ENCODE measurements at places on chromosomes 3 and 15.

GRCh38 chr3:129449279-129450115 lies 9.5 kb downstream of the IFT122 start:
- DNase-seq: no peak

- no peak for DNase-seq
Measured at GRCh38 chr3:139655909-139656595, 21.7 kb downstream of the NMNAT3 start.

DNA sequence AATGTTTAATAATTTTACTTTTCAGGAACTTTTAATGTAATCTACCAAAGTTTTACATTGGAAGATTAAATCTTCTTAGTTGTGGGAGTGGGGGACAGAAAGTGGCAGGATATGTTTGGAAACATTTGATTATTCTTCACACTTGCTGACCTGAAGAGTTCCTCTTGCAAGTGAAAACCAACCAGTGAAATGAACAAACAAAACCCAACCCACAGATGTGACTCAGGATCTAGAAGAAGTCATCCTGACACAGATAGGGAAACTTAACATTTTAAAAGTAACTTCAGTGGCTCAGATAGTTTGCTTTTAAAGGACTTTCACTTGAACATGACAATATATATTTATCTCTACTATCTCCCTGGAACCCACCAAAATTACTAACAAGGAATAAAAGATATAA lies 55.4 kb downstream of the ASTE1 start:
- DNase-seq: no peak

DNA sequence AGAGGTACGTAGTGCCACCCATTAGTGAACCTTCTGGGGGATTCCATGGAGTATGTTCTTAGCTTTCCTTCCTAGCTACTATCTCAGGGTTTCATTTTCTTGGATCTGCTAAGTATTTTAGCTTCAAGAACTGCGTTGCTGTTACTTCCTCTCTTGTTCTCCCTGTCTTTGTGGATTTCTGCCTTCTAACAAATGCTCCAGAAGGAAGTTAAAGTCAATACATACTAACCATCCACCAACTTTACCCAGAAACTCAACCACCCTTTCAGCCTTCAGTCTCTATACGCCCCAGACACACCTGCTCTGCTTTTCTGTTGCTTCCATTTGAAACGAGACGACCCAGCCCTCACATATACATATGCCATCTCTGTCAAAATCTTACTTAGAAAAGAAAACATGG lies 2.4 kb upstream of the KLF13 start:
- DNase-seq: no peak

DNA sequence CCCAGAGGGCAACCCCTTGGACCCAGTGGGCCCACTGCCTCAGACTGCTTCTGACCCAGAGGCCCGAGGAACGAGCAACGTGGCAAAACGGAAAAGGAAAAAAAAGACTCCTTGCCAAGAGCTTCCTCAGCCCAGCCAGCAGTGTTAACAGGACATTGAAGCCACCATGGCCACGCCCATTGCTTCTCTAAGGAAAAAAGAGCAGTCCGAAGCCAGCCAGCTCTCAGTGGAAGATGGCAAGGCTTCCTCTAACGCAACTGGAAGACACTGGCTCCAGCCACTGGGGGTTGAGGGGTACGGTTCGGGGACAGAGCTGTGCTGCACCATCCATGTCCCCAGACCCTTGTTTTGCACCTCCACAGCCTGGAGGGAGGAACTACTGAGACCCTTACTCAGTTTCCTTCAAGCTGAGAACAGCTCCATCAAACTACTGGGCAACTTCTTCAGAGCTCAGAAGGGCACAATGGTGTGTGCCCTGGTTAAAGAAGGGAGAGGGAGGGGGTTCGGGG lies 10.7 kb downstream of the BMF start:
- no peak for DNase-seq

GRCh38 chr3:182212479-182213076 lies 500.9 kb downstream of the SOX2 start:
- peak; percentile 98 for DNase-seq

- DNase-seq: no peak
Measured at GRCh38 chr3:131733086-131733841, 230.5 kb upstream of the MRPL3 start.

DNA sequence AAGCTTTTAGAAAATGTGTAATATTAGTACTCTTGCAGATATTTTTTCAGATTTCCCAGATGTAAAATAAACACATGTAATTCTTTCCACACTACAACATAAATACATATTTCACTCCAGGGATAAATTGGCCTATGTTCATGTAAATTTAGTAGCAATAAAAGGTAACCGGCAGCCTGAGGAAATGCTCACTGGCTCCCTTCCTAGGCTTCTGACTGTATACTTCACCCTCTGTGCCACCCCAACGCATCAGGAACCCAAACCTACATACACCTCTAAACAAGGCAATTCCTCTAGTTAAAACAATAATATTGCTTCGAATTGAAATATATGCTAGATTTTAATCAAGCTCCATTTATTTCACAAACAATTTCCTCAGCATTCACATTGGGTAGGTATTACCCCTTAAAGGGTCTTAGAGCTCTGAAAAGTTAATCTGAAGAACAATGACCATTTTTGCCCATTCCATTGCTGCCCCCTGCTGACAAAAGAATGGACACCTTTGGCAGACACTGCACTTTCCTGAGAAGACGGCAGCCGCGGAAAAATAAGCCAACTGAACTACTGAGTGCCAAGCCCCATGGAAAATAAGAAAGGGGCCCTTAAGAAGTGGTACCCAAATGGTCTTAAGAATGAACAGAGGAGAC lies 212.5 kb downstream of the OSBPL10 start:
- peak; percentile 13 for DNase-seq

GRCh38 chr3:105402287-105402801 lies 35.6 kb downstream of the ALCAM start:
- DNase-seq: no peak

DNA sequence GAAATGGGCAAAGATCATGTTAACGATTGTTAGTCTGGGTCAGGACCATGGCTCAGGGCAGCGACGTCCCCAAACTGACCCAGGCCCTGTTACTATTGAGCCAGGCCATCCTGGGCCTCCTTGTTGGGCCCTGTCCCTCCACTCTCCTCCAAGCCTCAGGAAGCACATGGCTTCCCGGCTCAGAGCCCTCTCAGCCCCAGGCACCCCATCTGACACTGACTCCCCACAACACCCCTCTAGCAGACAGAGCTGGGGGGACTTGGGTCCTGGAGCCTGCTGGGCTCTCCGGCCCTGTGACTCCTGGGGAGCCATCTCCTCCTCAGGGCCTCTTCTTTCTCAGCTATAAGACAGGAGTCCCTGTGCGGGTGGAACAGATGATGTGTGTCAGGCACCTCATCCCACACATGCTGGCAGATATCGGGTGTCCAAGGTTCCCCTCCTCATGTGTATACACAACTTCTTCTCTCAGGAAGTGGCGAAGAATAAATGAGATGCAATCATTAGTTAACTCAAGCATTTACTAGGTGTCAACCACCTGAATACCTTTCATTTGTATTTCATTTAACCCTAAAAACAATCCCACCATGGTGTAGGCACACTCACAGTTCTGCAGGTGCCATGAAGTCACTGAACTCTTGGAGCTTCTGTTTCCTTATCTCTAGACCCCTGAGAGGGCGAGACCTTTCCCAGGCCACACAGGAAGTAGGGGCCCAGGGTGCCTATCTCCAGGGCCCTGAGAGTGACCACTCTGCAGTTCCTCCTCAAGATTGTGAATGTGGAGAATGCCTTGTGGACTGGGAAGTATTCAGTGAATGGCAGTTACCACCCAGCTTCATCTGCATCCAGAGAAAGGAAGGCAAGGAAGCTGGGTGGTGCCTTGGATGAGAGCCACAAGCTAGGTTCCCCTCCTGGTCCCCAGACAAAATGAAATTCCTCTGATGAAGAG lies 282.5 kb upstream of the TLE3 start:
- no peak for DNase-seq

DNA sequence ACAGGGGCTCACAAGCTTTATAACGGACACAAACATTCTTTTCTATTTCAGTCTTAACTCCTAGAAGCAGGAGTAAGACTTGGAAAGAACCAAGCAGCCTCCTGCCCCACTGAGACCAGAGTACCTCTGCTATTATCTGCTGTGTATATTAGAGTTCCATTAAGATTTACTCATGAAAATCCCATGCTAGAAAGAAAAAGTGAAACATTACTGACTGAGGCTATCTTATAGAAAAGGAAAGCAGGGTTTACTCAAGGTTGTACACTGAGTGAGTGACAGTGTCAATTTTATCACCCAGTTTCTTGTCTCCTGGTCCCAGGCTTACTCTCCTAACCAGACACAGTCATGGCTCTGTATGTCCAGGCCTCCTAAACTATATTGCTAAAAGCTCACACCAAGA lies 97.9 kb upstream of the SOX2 start:
- DNase-seq: no peak
